ENCODE measurements at places on chromosomes 7 and 10.

DNA sequence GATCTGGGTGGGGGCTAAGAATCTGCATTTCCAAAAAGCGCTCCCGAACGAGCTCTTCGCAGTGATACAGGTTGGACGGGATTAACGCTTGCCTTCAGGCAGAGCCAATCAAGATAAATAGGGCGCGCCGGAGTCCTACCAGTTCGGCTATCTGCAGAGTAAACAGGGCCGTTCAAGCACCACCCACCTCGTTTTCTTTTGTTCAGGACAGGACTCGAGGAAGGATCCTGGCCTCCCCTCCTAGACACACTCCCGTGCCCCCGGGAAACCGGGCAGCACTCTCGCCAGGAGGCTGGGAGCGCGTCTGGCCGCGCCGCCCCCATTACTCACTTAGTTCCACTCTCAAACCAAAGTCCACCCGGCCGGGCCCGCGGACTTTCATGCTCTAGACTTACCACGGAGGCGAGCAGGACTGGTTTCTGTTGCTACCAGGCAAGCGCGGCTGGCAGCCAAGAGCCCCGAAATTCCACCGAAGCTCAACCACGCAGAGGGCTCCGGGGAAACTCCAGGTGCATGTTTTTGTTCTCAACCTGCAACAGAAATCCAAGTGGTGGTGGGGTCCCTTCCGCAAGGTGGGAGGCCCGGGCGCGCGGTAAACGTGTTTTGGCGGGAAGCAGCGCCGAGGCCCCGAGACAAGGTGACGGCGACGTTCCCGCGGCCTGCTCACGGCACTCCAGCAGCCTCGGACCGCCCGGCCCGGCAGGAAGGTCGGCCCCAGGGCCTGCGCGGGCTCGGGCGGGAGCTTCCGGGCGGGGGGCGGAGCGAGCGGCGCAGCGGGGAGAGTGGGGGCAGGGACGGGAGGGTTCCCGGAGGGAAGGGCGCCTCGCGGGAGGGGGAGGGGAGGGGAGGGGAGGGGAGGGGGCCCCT is 12.7 kb downstream of the HNRNPF start:
- peak; percentile 74 for DNase-seq

- peak; percentile 15 for DNase-seq
These were observed 23.5 kb downstream of the DDX50 start for GRCh38 chr10:68924593-68924992.

- no peak for DNase-seq
These were observed 107.8 kb upstream of the SHH start for GRCh38 chr7:155920068-155920461.

- no peak for DNase-seq
These were observed 65.0 kb downstream of the ANKRD7 start for GRCh38 chr7:118289476-118289875.

GRCh38 chr7:1554333-1555045 is 1.5 kb downstream of the TMEM184A start:
- DNase-seq = no peak

DNA sequence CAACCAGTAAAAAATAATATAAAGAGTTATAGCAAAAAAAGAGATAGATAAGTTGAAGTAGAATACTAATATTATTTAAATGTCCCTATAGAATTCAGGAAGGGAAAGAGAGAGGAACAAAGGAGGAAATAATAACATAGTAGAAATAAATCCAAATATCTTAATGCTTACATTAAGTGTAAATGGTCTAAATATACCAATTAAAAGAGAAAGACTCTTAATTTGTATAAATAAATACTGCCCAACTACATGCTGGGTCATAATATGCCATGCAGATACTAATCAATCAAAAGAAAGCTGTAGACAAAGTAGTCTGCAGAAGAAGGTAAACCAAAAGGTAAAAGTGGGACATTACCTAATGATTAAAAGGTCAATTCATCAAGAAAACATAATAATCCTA is 43.3 kb upstream of the VIPR2 start:
- DNase-seq = no peak

GRCh38 chr7:82507976-82508677 is 64.5 kb upstream of the CACNA2D1 start:
- no peak for DNase-seq

- DNase-seq = peak; percentile 91
These were observed 34.4 kb upstream of the CABCOCO1 start for GRCh38 chr10:61628151-61628874.

- DNase-seq = no peak
These were observed 563 bp upstream of the COA1 start for GRCh38 chr7:43729924-43730248.

DNA sequence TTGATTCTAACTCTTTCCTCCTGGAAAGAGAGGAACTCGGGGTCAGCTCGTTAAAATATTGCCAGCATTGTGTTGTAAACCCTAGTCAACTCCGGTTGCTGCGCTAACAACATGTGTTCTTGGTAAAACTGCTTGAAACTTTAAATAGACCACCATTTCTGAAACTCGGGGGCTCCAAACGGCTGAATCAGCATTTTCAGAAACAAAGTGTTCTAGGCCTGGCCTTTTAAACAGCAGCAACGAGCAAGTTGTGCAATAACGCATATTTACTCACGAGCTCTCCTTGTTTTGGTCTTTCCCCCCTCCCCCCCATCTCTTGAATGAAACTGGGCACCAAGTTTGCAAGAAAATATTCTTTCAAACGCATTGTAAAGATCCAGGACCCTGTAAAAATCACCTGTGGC is 9.2 kb upstream of the GRB10 start:
- peak; percentile 56 for DNase-seq

GRCh38 chr10:53122281-53122680 is 349.7 kb upstream of the MBL2 start:
- DNase-seq = no peak

DNA sequence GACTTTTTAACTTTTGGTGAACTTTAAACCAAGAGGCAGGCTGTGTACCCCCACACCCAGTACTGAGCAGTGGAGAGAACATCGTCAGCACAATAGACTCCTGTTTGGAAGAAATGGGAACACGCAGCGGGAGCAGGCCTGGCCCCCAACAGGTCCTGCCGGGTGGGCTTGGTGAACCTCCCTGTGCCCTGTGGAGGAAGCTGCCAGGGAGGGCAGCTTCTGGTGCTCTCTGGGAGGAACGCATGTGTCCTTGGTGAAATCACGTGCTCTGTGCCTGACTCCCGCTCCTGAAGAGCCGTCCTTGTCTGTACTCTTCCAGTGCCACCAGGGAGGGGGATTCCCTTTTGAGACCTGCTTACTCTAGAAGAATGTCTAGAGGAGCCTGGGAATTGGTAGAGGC is 31.6 kb downstream of the CHAT start:
- DNase-seq = no peak

GRCh38 chr7:141235656-141236055 is 161.8 kb downstream of the TMEM178B start:
- no peak for DNase-seq

DNA sequence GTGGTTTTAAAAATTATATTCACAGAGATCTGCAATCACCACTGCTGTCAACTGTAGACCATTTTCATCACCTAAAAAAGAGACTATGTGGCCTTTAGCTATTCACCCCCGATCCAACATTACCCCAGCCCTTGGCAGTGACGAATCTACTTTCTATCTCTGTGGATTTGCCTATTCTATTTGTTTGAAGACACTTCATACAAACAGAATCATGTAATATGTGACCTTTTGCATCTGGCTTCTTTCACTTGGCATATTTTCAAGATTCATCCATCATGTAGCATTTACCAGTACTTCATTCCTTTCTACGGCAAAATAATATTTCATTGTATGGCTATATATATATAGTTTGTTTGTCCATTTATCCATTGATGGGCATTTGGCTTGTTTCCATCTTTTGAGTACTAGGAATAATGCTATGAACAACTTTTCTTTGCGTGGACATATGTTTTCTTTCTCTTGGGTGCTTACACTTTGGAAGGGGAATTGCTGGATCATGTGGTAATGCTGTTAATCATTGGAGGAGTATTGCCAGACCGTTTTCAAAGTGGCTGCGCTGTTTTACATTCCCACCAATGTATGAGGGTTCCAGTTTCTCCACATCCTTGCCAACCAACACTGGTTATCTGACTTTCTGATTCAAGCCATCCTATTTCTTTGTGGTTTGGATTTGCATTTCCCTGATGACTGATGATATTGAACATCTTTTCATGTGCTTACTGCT is 22.3 kb downstream of the ADAMTS14 start:
- DNase-seq = peak; percentile 60
